Occipital lobe (tissue), 3 donors: ENCODE measurements at places on chromosomes 6 and 20. TPM values are rescaled to one million over a fixed set of nuclear protein-coding genes. Genes with fewer than 3 reads are reported as not detected.

- no peak for DNase-seq
Observed at GRCh38 chr6:23656255-23657194, 469.5 kb upstream of the NRSN1 start.

DNA sequence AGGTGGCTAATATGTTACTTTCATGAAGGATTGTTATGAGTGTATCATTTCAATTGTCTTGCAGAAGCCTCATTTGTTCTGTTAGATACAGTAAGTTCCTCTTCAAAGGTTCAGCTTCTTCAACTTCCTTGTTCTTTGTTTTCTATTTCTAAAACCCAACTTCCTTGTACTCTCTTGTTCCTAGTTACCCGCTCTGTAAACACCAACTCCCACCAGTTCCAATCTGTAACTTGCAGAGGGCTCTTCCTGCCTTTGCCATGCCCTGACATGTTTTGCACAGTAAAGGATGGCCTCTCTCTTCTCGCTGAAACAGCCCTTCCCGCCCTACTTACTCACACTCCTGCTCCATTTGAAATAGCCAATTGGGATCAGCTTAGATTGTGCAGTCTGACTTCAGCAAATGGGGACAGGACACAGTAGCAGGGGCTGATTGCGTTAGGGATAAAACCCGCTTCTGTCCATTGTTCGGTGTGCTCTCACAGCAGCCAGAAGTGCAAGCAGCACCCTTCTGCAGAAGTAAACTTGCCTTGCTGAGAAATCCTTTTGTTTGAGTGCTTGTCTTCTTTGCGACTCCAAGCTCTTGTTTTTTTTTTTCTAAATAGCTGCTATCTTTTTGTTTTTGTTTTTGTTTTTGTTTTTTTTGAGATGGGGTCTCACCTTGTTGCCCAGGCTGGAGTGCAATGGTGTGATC lies 45.9 kb upstream of the POU5F1 start:
- no peak for DNase-seq

Gene ENPP3
- 0.47 TPM for total RNA-seq

DNA sequence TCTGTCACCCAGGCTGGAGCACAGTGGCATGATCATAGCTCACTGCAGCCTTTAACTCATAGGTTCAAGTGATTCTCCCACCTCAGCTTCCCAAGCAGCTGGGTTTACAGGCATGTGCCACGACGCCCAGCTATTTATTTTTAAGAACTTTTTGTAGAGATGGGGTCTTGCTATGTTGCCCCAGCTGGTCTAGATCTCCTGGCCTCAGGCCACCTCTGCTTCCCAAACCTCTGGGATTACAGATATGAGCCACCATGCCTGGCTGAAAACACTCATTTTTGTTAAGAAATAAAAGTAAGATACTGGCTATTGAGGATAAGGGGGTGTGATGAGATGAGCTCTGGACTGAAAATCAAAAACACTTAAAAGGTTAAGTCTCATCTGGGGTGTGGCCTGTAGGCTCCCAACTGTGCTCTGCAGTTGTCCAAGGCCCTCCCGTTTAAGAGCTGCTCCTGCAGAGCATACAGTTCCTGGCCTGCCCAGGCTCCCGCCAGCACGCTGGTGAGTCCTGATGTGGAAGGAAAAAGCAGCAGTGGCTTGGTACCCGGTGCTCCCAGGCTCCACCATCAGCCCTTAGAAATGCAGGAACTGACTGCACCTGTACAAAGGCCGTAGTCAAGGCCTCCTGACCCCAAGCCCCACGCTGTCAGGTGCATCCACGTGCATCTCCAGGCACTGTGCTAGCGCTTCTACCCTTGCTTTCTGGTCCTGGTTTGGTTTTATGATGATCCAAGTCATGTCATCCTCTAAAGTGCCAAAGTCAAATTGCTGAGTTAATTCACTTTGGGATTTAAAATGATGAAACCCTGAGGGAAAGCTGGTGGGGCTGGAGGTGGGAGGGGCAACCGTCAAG lies 111.5 kb downstream of the TMEM242 start:
- no peak for DNase-seq

DNA sequence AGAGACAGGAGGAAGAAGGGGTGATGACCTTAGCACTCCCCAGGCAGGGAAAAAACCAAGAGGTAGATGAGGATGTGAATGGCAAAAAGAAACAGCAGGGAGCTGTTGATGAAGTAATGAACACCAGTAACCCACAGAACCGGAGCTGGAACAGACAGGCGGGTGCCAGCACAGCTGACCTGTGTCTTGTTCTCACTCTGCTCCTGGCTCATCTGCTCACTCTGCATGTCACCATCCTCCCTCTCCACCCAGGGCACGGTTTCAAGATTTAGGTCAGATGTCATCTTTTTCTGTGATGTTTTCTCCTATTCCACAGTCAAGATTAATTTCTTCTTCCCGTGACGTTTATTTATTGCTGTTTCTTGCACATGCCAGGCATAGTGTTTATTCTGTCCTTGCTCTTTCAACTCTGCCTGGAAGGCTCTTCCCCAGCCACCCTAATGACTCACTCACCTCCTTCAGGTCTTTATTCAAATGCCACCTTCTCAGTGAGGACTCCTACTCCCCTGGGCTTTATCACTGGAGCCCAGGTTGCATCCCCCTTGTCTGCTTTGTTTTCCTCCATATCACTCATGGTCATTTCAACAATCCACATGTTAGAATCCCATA lies 164.5 kb upstream of the HDAC2 start:
- no peak for DNase-seq

DNA sequence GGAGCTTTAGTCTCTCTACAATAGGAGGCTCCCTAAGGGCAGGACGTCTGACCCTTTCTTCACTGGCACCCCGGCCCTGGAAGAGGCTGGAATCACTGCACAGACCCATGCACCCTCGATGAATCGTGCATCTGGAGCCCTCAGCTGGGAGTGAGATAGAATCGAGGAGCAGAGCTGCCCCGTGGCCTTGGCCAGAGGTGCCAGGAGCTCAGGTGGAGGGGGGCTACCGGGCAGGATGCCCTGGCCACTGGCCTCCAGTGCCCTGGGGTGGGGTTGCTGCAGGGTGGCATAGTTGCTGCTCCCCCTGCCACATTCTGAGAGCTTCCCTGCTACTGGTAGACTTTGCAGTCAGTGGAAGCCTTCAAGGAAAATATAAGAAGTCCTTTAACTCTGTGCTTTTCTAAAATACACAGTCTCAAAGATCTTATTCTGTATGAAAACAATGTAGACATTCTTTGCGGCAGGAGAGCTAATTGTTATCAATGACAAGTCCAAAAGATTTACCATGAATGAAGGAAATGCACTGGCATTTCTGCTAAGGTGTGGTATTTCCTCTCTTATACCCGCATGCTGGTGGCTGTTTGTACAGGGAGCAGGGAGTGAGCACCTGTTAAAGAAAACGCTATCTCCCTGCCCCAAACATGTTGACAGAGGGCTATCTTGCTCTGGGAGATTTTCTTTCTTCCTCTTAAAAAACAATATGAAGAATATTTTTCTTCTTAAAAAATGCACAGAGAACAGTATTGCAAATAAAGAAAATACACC lies 122.8 kb downstream of the C6orf118 start:
- no peak for DNase-seq

GRCh38 chr6:122798099-122798641 lies 9.1 kb downstream of the SMPDL3A start:
- no peak for DNase-seq

DNA sequence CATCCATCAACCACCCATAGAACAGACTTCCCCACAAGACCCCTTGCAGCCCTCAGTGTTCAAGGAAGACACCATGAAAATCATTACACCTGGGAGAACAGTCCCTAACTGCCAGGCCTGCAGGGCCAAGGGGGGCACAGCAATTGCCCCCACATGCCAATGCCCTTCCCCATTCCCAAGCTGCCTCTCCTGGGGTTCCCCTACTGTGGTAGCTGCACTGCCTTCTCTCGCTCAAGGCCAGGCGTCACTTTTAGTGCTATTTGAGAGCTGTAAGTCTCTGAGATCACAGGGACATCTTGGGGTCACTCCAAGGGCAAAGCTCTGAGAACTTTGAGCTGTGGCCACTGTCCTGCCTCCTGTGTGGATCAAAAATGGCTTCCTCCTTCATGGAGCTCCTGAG lies 6.0 kb upstream of the ACSS1 start:
- no peak for DNase-seq

DNA sequence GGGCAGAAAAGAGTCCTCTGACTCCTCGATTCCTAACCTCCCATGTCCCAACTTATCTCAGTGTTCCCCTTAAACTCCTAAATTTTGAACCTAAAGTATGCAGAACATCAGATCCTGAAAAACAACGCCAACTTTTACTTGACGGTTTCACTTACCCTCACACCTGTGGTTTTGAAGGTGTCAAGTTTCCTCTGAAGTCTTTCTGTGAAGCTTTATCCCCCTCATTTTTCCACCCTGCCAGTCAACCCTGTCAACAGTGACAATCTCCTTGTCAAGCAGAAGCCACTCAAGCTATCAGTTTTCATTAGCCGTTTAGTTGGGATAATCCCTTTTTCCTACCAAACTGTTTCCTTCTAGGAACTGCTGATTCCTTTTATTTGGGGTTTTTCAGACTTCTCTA lies 245.4 kb upstream of the PREP start:
- no peak for DNase-seq

DNA sequence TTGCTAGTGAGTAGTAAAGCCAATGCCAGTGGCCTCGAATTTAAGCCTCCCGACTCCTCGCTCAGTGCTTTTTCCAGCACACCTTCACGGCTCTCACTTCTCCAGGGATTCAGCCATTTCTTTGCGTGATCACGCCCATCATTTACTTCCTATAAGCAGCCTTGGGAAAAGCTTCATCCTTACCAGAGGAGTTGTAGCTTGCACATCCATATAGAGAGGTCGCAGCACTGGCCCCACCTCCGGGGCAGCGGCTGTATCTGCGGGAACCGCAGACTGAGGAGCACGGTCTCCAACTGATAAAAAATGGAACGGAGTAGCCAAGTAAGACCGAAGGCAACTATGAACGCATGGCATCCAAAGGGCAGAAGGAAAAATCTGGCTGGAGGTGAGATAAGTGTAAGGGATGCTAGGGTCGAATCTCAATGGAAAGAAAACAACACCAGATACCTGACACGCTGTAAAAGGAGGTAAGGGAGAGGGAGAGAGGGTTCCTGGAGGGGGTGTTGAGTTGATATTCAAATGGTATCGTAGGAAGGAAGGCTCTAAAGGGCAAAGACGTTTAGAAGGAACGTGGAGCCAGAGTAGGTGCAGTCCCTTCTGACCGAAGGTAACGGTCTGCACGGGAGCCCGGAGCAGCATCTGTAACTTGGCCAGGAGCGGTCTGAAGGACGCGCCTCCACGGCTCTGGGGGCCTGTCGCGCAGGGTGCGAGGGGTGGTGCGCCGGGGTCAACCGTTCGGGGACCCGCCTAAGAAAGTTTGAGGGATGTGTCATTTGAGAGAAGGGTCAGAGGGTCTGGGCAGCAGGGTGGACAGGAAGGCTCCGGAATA lies 640 bp downstream of the NFS1 start:
- DNase-seq = no peak

DNA sequence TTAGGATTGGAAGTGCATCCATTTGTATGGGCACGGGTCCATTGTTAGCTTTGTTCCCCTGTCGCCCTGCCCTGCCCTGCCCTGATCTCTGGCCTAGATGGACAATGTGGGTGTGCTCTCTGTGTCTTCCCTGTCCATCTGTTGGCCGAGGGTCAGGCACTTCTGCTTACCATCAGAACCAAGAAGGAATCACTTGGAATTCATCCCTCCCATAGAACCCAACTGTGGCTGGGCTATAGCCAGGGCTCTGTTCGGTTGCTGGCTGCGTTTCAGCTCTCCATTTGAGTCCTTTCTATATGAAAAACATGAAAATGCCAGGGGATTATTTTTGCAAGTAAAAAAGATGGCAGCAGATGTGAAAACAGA lies 26.6 kb upstream of the TULP4 start:
- DNase-seq = no peak

DNA sequence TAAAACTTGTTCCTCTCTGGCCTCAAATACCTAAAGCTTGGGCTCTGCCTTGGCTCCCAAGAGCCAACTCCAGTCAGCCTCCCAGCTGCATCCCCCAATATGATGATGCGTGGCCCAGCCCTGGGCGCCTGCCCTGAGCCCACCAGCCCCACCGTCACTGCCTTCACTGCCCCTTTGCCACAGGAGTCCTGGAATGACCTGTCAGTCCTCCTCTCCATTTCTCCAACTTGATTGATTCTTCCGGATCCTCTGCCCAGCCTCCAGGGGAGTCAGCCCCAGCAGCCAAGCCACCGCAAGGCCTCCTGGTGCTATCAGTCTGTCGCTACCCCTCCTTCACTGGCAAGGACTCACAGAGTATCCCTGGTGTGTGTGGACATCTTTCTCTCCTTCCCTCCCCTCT lies 96.7 kb upstream of the PMEPA1 start:
- DNase-seq = no peak

- no peak for DNase-seq
Observed at GRCh38 chr6:98843271-98844243, 9.2 kb downstream of the POU3F2 start.

DNA sequence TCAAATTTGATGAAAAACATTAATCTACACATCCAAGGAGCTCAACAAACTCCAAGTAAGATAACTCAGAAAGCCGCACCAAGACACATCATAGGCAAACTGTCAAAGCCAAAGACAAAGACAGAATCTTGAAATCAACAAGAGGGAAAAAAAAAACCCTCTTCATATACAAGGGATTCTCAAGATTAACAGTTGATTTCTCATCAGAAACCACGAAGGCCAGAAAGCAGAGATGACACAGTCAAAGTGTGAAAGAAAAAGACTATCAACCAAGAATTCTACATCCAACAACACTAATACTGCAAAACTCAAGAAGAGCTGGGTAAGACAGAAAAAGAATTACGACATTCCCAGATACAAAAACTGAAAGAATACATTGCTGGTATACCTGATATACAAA lies 73.8 kb downstream of the CDK19 start:
- no peak for DNase-seq

Gene PTK6
- 0.16 TPM for total RNA-seq

- no peak for DNase-seq
Observed at GRCh38 chr6:53898026-53898795, 103.4 kb downstream of the LRRC1 start.

- DNase-seq = no peak
Observed at GRCh38 chr6:38131527-38131965, 312.0 kb downstream of the ZFAND3 start.

Gene UNC5CL
- total RNA-seq = 0.16 TPM

DNA sequence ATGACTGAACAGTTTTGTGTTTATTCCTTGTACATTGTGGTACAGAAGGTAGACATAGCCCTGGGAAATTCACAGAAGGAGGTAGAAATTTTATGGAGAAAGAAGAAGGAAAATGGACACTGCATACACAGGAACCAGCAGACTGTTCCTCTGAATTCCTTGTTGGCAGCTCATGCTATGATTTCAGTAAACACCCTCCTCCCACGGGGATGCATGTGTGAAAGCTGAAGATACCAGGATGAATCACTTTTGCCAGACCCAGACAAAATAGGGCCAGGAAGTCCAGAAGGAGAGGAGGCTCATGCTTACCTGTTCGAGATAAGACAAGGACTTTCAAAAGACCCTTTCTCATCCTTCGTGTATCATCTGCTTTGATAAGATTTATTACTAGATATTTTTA lies 110.3 kb upstream of the GGTLC1 start:
- peak; percentile 53 for DNase-seq

Gene HLA-DMB
- 2.0 TPM for total RNA-seq

- DNase-seq = no peak
Observed at GRCh38 chr20:58377766-58378401, 11.1 kb upstream of the VAPB start.

GRCh38 chr6:36136034-36136433 lies 5.7 kb downstream of the MAPK13 start:
- no peak for DNase-seq

GRCh38 chr6:30981942-30982772 lies 1.4 kb upstream of the MUC21 start:
- DNase-seq = no peak

Gene BTBD9
- total RNA-seq = 38.1 TPM
